ENCODE measurements at places on chromosomes 2 and 18. TPM values are rescaled to one million over a fixed set of nuclear protein-coding genes. Genes with fewer than 3 reads are reported as not detected.

The OR6B2 gene
- polyA plus RNA-seq: not detected

The ONECUT2 gene
- 0.79 TPM for polyA plus RNA-seq

The PROC gene
- 0.93 TPM for polyA plus RNA-seq

The CNRIP1 gene
- 22.4 TPM for polyA plus RNA-seq

The SLC19A3 gene
- 0.67 TPM for polyA plus RNA-seq

DNA sequence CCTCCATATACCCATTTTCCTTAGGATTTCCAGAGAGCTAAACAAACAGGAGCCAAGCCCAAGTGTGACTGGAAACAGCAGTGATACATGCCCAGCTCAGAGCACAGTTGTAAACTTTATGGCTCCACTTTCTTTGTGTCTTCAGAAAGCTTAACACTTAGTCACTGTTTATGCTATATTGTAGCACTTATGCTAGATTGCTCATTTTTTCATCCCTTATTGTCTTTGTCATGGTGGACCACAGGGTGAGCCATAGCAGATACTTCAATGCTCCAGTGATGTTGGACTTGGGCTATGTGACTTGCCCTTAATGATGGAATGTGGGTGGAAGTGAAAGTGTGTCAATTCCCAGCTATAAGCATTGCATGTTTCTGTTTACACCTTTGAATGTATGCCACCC lies 401.6 kb downstream of the METTL4 start:
- DNase-seq: no peak

- no peak for DNase-seq
Measured at GRCh38 chr18:54919412-54919811, 39.8 kb downstream of the CCDC68 start.

GRCh38 chr2:239968717-239969116 lies 56.4 kb downstream of the NDUFA10 start:
- DNase-seq: no peak

DNA sequence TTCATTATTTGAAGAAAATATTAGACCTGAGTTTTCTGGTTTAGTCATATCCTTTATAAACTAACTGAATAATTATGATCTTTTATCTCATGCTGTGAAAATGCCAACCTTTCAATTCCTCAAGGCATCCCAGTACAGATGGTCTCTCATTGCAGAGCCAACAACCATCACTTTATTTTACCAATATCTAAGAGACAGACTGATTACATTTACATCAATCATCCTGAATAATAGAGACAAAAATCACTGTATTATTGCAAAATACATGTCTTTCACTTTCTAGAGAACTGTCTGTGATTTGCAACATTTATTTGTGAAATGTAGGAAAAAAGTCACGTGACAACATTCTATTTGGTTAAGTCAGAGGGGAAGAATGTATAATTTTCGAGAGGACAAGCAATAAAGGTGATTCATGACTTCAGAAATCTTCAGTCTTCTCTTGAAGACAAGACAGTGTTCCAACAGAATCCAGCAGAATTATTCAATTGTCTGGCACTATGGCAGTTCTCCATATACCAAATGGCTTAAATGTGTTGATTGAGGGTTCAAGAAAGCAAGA lies 503.6 kb upstream of the SYT4 start:
- DNase-seq: no peak

- DNase-seq: no peak
Measured at GRCh38 chr2:65070856-65071255, 14.6 kb downstream of the CEP68 start.

- no peak for DNase-seq
Measured at GRCh38 chr18:27712066-27712465, 464.9 kb downstream of the CDH2 start.

DNA sequence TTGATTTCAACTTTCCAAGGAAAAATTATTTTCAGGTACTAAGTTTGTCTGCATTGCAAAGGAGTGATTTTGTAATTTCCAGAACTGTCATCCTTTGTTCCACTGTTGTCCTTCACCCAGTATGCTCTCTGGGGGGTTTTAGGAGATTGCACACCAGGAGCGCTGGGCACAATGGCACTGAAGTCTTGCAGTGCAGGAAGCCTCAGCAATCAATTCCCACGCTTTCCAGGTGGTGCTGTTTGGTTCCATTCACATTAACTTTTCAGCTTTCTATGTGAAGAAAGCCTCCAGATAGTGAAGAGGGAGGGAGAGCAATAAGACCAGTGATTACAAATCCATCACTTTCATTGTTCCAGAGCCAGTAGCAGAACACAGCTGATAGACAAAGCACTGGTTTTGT lies 344.0 kb upstream of the VWC2L start:
- DNase-seq: no peak

DNA sequence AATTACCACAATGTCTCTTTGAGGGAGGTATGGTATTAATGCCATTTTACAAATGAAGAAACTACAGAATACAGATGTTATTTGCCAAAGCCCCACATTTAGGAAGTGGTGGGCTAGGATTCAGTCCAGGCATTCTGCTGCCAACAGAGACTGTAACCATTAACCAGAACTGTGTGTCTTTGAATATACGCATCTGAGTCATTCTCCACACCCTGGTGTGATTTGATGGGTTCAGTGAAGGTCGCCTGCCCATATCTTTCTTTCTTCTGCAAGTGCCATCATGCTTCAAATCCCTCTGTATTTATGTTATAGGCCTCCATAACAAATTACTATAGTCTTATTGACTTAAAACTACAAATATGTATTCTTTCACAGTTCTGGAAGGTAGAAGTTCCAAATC lies 479.0 kb upstream of the DCC start:
- DNase-seq: no peak

- no peak for DNase-seq
Measured at GRCh38 chr2:119790466-119790865, 30.7 kb downstream of the PTPN4 start.

DNA sequence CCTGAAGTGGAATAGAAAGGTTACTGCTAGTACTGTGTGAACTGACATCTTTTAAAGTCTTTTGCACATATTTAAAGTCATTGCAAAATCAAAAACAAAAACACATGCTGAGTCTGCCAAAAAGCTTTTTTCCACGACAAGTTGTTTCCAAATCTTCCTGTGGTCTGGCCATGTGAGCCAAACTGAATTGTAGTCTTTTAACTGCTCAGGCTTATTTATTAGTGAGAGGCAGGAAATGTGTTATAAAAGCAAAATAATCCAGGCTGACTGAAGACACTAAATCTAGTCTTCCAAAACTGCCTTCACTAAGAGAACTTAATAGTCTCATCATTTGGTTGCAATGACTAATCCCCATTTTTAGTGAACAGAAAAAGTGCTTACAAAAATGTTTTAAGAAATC lies 2.3 kb downstream of the KRCC1 start:
- peak; percentile 58 for DNase-seq

DNA sequence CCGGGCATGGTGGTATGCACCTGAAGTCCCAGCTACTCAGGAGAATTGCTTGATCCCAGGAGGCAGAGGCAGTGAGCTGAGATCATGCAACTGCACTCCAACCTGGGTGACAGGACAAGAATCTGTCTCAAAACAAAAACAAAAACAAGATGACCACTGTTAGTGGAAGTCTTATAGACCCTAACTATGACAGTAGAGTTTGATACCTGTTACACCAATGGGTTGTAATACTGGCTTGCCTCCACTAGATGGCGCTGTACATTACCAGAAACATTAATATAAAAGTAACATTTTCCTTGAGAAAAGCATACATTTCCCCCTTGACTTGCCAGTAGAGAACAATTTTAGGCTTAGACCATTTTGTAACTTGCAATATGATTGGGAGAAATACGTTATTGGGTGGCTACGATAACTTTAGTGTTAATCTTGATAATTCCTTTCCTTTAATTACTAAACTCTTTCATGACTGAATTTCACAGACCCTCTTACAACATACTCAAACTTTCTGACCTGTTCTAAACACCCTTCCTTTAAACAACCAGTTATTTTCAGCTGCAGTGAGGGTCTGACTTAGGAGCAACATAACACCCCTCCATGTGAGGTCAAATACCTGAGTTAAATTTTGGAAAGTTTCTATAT lies 19.5 kb downstream of the SLC25A52 start:
- DNase-seq: no peak

DNA sequence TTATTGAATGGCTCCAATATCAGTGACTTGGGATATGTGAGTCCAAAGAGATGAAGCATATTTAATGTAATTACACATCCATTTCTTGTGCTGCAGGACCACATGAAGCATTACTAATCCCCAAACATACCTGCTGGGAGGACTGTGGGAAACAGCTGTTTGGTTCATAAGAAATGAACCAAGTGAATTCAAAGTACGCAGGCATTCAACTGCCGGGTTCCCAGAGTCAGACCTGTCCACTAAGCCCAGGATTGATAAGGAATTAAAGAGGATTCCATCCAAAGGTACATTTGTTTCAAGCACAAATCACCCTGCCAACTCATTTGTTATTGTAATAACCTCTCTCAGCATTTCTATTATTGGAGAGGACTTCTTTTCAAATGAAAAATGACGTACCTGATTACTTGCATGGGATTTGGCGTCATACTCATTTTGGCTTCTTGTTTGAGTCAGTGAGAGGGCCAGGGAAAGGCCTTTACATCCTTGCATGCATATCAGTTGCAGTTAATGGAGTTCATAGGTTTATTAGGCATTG lies 230.7 kb downstream of the TXNL1 start:
- DNase-seq: no peak

DNA sequence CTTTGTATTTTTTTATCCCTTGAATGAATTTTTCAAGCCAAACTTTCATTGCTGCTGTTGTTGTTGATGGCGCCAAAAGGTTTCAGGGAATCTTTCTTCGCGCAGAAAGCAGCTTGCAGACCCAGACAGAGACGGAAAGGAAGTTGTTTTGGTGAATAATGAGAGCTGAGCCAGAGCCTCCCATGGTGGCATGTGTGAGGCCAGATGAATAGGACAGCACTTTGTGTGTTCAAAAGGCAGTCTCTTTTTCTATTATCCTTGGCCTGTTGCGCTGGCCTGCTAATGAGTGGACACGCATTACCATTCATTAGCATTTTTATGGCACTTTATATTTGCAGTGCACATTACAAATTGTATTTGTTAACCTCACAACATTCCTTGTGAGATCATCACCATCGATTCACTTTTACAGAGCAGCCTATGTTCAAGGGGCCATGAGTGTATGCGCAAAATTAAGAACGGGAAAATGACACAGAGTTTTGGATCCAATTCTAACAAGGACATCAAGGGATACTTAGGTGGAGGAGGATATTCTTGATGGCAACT lies 754.7 kb downstream of the BCL11A start:
- DNase-seq: no peak

DNA sequence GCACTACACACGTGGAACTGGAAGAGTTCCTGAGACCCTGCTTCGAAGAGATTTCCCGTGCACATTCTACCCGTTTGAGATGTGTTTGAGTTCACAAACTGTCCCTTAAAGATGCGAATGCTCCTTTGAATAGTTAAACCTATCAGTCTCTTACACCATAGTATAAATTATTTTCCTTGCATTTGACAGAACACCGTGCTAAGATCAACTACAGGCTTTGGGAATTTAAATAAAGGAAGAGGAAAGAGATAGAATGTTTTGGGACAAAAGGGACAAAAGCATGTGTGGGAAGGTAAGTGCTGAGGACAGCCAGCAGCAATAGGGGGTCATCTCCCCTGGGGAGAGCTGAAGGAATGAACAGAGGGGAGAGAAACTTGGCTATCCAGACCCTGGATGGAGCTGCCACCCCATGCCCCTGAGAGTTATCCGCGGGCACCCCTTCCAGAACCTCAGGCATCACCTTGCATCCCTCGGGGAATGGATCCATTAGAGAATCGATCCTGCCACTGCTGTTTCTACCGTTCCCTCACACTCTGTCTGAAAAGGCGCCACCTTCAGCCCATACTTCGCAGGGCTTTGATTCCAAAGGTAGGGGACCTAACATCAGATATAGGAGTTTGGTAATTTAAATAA lies 888 bp upstream of the ADCY3 start:
- DNase-seq: no peak

DNA sequence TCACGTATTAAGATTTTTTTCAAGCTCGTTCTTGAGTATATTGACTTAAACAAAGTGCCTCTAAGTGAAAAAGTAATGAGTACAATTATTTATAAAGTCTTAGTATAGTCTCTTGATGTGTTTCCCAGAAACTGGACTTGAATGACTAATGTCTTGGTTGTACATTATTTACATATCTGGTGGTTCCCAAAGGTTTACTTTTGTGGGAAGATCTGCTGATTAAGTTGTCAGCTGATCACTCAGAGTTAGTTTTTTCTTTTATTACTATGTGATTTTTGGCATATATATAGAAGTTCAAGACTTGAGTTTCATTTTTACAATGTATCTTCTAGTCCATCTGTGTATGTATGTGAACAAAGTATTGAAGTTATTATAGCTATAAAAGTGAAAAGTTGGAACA lies 29.5 kb downstream of the RNF144A start:
- no peak for DNase-seq

DNA sequence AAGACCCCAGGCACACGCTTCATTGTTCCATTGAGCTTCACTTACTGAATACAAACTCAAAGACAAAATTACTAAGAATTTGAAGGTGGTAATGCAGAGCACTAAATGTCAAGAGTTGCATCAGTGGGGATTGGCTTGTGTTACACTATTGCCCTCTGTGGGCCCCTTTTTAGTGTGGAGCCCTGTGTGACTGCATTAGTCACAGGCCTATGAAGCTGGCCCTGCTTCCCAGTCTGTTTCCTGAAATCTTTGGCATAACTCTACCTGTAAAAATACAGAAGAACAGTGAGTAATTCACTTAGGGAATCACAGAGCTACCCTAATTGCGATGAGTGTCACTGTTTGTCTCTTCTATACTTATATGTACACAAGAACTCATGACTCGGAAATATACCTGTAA lies 40.0 kb upstream of the STPG4 start:
- no peak for DNase-seq

GRCh38 chr2:179671043-179671981 lies 190.1 kb downstream of the ZNF385B start:
- no peak for DNase-seq

DNA sequence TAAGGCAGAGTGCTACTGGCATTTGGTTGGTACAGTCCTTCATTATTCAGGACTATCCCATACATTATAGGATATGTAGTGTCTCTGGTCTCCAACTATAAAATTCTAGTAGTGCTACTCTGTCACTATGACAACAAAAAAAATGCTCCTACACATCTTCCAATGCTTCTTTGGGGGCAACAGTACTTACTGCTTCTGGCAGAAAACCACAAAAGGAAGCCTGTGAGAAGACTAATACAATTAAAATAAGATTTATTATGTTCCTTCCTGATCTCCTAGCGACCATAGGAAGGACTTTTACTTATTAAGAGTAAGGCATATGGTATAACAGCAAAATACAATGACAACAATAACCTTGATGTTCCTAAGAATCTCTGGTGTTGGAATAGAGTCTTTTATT lies 48.4 kb upstream of the CPO start:
- no peak for DNase-seq

DNA sequence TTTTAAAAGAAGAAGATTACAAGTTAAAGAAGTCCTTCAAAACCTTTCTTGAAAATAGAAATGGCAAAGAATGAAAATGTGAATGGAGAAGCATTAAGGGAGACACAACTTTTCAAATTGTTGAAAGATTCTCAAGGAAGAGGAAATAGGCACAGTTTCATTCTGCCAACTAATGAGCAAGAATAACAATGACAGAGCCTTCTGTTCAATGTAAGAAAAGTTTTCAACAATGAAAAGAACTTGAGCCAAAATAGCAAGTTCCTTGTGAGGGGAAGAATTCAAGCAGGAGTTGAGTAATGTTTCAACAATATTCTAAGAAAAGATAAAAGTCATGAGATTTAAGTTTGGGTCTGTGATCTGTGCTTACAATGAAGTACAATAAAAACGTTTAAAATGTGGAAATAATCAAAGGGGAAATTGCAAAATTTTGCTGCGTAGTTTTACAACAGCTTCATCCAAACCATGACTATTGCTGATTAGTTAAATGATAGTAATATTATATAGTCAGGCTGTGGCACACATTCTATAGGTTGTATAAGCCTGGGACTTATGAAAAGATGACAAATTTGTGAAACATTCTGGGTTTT lies 122.6 kb downstream of the METTL4 start:
- no peak for DNase-seq

All from hindlimb muscle (tissue), 1 donor.